ENCODE measurements at places on chromosomes 5 and 9.

DNA sequence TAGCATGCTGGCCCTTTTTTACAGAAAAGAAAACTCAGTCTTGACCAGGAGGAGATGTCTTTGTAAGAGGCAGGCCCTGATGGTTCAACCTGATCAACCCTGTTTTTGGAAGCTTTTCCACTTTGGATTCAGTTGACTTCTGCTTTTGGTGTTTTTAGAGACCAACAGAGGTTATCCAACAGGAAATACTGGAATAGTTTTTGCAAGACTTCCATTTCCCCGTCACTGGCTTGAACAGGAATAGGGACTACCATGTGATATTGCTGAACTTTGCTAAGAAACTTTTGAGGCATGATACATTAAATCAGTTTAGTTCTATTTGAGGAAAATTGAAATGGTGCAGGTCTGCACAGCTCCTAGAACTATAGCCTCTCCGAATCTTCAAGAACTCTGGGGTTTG lies 17.1 kb upstream of the DAB2 start:
- DNase-seq, result no peak

DNA sequence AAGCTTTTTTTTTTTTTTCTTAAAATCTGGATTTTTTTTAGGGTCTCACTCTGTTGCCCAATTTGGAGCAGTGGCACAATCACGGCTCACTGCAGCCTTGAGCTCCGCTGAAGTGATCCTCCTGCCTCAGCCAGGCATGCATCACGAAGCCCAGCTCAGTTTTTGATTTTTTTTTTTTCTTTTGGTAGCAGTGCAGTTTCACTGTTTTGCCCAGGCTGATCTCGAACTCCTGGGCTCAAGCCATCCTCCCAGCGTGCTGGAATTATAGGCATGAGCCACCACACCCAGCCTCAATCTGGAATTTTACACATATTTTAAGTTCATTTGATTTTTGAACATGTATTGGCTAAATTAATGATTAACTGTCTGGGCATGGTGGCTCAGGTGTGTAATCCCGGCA lies 36.3 kb downstream of the TRIO start:
- no peak for DNase-seq

DNA sequence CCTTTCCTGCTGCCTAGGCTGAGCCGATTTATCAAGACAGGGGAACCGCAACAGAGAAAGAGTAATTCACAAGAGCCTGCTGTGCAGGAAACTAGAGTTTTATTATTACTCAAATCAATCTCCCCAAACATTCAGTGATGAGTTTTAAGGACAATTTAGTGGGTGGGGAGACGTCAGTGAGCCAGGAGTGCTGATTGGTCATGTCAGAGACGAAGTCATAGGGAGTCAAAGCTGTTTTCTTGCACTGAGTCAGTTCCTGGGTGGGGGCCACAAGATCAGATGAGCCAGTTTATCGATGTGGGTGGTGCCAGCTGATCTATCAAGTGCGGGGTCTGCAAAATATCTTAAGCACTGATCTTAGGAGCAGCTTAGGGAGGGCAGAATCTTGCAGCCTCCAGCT lies 19.0 kb downstream of the SNX24 start:
- no peak for DNase-seq

GRCh38 chr5:174239718-174240117 lies 194.2 kb downstream of the NSG2 start:
- no peak for DNase-seq

- no peak for DNase-seq
Measured at GRCh38 chr9:6014670-6015270, 654 bp downstream of the RANBP6 start.

GRCh38 chr5:168443533-168443932 lies 42.7 kb upstream of the RARS1 start:
- no peak for DNase-seq

DNA sequence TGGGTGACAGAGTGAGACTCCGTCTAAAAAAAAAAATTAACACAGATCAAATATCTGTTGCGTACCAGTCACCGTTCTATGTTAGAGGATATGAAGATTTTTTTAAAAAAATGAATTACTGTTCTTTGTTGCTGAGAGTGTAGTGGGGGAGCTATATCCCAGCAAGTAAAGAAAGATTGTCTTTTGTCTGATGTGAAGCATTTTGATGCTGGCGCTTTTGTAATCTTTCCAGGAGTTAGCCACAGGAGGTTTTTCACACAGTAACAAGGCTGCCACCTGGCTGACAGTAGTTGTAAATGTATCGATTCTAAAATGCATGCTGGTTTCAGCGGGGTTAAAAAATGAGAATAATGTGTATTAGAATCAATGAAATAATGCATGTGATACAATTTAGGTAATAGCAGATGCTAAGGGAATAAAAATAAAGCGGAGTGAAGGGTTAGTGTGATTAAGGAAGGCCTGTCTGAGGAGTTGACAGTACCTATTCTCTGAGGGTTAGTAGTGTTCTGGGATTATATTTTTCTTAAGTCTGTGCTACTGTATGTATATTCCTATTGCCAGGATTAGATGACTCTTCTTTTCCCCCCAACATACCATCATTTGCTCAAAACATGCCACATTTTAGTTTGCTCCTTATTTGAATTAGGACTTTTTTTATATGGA lies 3.4 kb downstream of the LMNB1 start:
- no peak for DNase-seq

DNA sequence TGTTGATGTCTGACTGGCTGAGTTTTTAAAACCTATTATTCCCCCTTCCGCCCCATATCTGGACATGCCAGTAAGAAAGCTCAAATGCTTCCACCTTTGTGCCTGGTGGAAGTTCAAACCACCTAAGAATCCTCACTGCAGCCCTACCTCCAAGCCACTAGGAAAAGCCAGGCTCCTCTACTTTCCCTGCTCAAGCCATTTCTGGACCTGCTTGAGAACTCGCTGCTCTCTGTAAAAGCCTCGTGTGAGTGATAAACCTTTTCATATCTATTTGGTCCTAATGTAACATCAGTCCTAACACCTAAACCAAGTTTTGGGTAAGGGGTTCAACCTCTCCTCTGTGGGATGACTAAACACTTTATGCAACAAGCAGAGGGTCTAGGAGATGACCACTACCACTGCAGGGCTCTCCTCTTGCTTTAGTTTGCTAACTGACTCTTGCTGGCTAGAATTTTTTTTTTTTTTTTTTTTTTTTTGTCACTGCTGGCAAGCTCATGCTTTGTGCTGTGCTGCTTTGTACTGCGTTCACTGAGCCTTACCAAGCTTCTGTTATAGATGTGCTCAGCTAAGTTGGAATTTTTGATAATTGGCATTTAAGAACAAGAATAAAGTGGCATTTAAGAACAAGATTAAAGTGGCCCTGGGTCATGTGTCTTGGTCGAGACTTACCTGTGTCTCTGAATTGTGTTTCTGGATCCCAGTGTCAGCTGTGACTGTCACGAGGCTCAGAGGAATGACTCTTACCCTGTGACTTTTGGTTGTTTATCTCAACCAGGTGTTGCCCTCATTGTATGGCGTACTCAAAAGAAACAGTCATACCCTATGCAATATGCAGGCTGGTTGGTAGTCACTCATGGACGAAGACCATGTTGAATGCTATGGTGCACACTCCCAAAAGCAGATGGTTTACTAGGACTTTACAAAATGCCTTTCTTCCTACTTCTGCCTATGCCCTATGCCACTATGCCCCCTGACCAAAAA lies 19.5 kb downstream of the TRIM32 start:
- DNase-seq, result no peak

- DNase-seq, result no peak
Measured at GRCh38 chr5:111756581-111757354, at the start of gene NREP. Gene NREP (minus strand): TSS chr5:111757194. CDS start chr5:111755772, 1,422 bp downstream.

DNA sequence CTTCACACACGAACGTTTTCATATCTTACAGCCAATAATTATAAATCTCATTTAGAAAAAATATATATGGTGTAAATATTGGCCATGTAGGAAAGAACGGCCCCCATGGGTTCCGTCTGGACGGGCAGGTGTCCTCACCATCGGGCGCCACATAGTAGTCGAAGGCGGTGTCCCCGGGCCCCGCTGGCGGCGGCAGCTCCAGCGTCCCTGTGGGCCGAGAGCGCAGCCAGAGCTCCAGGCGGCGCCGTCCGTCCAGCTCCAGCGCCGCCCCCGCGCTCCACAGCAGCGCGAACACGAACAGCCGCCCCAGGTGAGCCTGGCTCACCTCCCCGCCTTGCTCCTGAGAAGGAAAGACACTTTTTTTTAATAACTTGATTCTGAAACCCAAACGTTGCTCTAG lies 134.6 kb downstream of the DNAH5 start:
- no peak for DNase-seq

GRCh38 chr9:128150594-128151308 lies 1.5 kb downstream of the LCN2 start:
- DNase-seq, result no peak

GRCh38 chr5:38515092-38515491 lies 41.4 kb downstream of the LIFR start:
- no peak for DNase-seq

GRCh38 chr9:78707481-78707991 lies 410.6 kb downstream of the PSAT1 start:
- DNase-seq, result no peak

- no peak for DNase-seq
Measured at GRCh38 chr5:9895302-9895645, 265.1 kb upstream of the TAS2R1 start.

DNA sequence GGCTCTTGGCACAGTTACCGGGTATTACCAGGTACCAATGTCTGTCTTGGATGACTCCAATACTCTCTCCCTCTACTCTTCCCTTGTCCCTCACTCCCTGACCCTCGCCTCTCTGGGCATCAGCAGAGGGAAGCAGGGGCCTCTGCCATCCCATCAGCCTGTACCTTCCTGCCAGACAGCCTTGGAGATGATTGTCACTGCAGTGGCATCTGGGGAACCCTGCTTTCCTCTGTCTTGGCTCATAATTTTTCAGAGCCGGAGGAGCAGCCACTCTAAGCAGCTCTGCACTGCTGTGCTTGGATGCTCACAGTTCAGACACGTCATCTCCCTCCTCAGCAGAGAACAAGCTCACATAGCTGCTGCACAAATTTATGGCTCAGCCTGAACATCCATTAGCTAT lies 274.1 kb downstream of the SMARCA2 start:
- no peak for DNase-seq

DNA sequence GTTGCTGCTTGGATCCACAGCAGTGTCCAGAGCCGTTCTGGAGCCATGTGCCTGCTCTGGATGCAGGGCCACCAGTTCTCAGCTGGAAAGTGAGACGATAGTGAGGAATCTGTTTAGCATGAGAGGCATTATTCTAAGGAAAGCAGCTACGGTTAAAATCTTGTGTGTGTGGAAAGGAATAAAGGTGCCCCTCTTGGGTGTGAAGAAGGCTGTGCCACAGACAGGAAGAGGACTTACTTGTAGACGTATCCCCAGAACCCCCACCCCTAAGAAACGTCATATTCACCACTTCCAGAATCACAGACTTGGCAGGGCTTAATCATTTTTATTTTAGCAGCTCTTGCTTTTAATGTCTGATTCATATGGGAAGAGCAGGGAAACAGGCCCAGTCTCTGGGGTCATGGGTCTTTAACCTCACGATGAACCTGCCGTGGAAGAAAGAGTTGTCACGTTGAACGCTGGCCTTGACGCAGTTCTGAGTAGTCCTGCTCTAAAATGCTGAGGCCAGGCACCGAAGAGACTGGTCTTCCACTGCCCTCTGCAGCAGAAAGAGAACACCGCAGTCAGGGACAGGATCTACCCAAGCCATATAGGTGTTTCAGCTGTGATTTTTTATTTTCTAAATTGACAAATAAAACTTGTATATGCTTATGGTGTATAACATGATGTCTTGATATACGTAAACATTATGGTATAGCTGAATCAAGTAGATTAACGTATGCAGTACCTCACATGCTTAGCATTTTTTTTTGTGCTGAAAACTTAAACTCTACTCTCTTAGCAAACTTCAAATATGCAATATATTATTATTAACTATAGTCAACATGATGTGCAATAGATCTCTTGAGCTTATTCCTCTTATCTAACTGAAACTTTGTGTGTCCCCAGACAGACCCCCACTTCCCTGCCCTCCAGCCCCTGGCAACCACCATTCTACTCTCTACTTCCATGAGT lies 38.8 kb downstream of the CARTPT start:
- DNase-seq, result peak; percentile 30

DNA sequence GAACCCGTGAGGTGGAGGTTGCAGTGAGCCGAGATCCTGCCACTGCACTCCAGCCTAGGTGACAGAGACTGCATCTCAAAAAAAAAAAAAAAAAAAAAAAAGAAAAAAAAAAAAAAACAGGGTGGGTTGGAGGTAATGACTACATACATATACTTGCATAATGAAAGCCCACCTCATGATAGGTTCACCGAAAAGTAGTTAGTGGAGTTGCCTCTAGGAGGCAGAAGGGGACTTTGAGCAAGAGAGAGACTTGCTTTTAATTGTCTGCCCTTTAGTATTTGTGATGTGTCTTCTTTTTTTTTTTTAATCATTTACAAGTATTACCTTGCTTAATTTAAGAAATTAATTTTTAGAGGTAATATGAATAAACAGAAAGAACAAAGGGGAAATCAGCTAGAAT lies 99.8 kb downstream of the PPARGC1B start:
- no peak for DNase-seq

DNA sequence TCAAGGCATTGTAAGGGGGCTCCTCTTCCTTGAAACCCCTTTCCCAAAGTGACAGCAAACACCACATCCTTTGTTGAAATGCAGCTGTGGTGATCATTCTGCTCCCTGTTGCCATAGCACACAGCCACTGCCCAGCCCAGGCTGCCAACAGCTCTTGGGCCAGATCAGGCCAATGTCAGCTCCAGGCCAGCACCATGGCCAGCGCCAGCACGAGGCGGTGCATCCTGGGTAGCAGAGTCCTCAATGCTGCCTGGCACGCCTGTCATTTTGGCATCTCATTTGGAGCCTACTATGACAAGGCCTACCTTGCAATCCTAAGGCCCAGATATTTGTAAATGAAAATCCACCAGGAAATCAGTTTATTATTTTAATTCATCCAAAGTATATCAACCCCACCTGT lies 390.6 kb downstream of the DNAH5 start:
- DNase-seq, result peak; percentile 3

DNA sequence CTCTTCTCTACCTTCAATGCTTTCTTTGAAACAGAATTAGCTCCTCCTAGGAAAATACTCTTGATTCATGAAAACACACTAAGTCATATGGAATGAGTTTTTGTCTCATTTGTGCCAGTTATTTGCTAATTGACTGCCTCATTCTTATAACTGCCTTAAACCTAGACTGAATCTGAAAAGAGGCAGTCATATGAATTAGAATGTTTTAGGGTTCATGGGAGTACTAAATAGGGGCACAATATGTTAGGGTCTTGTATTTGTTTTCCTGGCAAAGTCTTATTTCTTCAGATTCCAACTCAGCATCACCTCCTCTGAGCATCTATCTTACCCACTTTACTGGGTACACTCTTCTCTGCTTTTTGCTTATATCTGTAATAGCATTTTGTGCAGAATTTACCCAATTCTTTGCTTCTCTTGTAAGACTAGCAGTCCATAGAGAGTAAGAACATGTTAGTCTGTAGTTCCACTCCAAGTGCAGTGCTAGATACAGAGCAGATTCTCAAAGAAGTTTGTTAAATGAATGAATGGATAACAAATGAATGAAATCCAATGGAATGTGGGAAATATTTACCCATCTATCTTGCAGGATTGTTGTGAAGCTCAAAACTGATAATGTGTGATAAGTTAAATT lies 43.9 kb upstream of the ALDH1A1 start:
- no peak for DNase-seq
